NCI-H1694 treated with DMSO at 0.1 percent for 48 hours (cell line): ENCODE measurements at places on chromosomes 7 and 10.

- peak; percentile 91 for DNase-seq
These were observed 767.2 kb downstream of the NXPH1 start for GRCh38 chr7:9200626-9201025.

- DNase-seq, result no peak
These were observed 30.5 kb downstream of the ENO4 start for GRCh38 chr10:116879817-116880216.

DNA sequence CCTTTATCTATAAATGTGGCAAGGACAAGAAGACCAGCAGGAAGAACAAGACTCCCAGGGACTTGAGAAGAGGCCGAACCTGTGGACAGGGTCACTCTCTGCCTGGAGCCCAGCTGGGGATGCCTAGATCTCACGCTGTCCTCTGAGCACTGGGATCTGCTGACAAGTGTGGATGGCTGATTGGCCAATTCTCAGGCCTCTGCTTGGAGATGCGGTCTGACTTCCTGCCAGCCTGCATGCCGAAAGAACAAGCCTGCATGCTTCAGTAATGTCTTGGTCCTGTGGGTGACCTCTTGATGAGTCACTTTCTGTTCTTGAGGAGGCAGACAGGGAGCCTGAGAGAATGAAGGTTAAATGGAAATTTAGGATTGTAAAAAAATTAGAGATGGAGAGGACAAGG lies 84.7 kb downstream of the TMEM178B start:
- DNase-seq, result no peak

- DNase-seq, result no peak
These were observed 96.5 kb downstream of the BTRC start for GRCh38 chr10:101450277-101451080.

DNA sequence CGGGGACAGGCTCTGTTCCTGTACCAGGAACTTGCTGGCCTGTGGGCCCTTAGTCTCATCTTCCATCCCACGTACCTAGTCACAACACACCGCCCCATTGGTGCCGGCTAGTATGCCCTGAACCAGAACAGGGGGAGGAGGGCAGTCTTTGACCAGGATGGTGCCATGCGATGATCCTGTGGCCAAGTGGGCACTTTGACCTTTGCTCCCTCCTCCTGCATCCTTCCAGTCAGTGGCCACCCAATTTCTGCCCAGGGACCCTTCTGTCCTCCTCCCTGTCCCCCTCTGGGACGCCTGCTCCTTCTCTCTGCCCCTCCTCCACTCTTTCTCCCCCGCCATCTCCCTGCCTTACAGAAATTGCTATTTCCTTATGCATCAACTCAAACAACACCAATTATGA lies 126.3 kb upstream of the CHST15 start:
- no peak for DNase-seq

DNA sequence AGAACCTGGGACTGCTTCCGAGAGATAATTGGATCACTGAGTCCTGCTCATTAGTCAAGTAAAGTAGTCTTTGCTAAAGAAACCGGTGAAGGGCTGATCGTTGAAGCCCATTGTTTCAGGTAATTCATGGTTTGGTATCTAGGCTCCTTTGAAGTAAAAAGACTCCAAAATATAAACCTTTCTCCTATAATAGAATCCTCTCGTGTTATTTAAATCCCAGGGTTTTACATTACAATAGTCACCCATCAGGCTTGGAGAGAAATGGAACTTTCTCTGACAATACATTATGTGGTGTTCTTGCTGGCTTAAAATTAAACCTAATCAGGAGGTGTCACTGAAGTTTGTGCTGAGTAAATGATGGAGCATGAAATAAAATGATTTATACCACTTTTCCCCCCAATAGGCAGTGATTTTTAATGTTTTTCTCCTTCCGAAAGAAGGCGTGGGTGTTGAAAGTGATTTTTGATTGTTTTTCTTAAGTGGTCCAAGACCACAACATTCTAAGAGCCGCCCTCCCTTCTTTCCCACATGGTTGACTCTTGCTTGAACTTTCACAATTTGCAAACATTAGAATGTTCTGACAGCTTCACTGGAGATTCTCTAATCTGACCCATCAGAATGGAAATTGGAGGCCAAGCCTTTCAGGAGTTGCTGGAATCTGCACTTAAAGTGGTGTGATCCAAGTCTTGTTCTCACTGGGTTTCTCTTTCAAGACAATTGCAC lies 44.2 kb downstream of the LRMDA start:
- no peak for DNase-seq

DNA sequence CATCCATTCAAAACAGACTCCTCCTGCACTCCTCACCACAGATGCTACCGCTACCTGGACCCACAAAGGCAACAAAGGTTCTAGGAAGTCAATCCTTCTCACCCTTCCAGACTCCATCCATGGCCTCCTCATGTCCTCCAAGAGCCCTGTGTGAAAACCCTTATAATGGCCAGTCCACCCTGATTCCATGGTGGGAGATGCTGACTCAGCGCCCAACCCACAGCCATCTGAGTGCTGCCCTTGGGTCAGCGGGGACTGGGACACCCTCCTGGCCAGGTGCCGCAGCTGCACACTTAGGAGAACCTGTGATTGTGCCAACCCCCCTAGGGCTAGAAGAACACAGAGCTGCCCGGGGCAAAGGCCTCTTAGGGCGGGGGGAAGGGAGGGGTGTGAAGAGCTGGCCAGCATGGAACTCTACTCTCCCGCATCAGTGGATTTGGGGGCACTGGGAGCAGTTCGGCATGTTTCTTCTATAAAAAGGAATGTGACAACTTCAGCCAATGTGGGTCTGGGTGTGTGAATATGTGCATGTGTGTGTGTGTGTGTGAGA lies 25.4 kb downstream of the TMEM273 start:
- no peak for DNase-seq

- no peak for DNase-seq
These were observed 25.8 kb upstream of the ADRB1 start for GRCh38 chr10:114017873-114018272.

DNA sequence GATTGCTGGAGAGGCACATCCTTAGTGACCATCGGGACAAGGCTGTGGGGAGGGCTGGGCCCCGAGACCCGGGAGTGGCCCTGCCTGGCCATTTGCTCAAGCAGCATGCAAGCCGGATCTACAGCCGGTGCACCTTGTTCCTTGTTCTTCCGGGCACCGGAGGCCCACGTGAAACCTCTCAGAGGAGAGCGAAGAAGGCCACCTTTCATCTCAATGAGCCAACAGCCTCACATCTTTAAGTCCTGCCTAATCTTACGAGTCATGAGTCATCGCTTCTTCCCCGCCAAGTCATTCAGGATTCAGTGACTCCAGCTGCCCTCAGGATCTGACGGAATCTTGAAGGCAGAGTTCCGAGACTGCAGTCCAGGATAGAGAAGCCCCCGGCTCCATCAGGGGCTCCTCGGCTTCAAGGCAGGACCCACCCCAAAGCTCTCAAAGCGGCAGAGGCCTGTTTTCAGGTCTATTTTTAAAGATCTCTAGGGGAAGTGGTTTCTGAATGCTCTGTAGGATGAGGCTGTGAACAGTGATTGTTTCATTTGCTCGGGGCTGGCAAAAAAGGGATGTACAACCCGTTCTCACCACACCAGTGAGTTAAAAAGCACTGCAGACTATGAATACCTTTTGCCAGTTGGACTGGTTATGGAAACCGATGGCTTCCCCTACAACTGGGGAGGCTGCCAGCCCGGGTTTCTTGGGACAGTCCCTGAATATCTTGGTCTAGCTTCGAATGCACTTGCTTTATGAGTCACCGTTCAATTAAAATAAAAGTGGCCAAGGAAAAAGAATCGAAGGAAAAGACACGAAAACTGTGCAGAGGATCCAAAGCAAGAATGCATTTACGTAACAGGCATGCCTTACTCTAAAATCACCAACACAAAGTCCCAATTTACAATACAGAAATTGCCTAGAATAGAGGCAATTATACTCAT lies 57.2 kb upstream of the ECHDC3 start:
- DNase-seq, result no peak

GRCh38 chr7:47947355-47947749 lies 914 bp downstream of the PKD1L1 start:
- DNase-seq, result no peak

DNA sequence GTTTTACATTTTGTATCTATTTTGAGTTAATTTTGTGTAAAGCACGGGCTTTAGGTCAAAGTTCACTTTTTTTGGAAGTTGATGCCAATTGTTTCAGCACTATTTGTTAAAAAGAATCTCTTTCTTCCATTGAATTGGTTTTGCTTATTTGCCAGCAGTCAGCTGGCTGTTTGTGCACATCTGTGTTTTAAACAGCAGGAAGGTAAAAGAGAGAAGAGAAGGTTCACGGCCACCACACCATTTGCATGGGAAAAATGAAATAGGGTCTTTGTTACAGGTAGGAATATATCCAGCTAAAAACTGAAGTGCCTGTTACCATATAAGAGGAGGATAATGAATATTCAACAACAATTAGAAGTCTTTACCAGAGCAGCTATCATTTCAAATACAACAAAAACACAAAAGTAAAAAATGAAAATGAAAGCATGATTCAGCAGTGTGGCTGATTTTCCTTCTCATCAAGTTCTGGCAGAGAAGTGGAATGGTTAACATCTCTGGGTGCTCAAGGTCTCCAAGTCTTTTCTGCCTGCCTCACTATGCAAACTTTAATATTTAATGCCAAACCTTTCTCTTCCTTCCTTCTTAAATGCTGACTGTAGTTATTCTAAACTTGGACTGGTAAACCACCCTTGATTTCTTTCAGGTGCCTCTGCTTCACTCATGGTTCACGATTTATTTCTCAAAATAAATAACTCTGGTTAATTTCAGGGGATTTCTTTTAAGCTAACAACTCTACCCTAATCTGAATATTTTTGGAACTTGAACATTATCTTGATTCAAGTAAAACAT lies 841.5 kb downstream of the GRM8 start:
- no peak for DNase-seq

DNA sequence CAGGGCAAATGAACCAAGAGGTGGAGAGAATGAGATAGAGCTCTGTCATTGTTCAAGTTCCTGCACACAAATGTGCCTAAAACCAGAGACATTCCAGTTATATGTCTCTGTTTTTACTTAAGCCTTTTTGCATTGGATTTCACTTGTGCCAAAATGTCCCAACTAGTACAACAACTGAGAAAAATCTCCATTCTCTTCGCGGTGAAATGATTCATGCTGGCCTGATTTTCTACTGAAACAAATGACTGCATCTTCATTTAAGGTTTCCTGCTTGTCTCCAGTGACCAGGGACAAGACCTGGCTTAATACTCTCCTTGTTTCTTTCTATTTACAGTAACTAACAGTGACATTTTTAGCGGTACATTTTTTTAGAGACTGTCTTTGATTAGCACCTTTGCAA lies 714.9 kb downstream of the KCNMA1 start:
- DNase-seq, result no peak

DNA sequence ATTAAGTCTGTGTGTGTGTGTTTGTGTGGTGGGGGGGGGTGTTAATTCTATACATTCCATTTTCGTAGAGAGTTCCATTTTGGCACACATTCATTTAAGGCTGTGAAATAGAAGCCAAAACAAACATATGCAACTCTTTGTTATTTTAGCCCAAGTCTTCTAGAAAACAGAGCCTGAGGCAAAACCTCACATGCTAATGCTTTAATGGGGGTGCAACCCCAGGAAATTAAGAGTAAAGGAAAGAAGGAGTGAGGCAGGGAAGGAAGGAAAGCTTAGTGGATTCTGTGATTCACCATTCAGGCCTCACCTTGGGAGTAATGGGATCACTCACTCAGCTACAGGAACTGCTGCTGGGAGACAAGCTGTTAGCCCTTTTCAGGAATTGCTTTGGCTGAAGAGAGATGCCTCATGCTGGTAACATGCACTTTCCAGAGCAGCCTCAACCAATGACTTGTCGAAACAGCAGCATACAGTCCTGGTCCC lies 73.0 kb upstream of the CTTNBP2 start:
- DNase-seq, result no peak

DNA sequence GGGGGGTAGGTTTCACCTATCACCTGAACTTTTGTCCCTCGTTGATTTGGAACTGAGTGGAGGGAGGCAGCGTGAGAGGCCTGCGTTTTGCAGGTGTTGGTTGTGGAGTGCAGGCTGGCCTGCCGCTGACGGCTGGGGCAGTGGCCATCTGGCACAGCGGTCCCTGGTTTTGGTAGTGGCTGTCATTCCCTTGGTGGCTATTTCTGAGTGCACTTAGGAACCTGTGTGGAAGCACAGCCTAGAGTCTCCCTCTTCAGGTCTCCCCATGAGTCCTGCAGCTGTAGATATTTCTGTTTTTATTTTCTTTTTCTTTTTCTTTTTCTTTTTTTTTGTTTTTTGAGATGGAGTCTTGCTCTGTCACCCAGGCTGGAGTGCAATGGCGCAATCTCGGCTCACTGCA lies 129.2 kb downstream of the CUL2 start:
- peak; percentile 9 for DNase-seq

DNA sequence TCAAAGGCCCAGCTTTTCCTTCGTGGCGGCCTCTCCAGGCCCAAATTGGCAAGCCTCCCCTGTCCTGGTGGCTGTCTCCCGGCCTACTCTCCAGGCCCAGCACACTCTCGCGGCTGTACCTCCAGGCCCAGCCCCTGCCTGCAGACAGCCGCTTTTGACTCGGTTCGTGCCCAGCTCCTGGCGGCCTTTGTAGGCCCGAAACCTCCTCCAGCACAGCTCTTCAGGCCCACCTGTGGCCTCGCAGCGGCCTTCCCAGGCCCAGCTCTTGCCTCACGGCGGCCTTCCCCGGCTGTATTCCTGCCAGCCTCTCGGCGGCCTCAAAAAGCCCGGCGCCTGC lies 18.2 kb upstream of the TMEM248 start:
- no peak for DNase-seq

- peak; percentile 25 for DNase-seq
These were observed 431 bp downstream of the ZYX start for GRCh38 chr7:143381427-143382125.

GRCh38 chr7:84230491-84230890 lies 35.9 kb upstream of the SEMA3A start:
- DNase-seq, result no peak

DNA sequence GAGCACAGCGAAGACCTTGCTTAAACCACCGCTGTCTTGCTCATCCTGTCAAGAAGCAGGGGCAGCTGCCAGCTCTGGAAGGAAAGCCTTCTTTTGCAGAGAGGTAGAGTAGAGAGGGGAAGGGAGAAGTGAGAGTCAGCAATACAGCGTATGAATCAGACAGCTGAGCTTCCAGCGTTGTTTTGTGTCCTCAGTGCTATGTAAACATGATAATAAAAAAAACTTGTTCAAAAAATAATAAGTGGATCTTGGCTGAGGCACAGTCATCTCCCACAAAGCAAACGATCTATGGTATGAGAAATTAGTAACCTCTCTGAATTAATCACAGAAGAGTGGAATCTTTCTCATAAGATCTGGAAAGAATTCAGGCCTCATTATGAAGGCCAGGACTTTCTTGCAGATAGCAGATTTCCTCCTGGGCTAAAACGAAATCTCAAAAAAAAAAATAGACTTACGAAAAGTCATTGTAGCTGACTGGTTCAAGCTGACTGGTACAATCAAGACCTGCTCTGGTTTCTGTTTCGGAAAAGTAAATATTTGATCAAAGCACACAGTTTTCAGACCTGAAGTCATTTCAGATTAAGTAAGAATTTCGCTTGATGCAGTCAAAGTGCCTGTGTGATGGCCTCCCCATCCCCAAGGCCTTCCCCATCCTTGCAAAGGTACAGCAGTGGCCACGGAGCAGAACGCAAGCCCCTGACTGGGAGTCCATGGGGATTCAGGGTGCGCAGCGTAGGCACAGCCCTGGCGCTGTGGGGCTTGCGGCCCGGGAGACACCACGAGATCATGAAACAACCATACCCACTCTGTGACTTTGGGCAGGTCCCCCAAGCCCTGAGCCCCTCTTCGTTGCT lies 29.4 kb downstream of the CHST15 start:
- DNase-seq, result no peak

- DNase-seq, result no peak
These were observed 33.2 kb downstream of the WBP1L start for GRCh38 chr10:102776779-102777456.

GRCh38 chr7:47478017-47478344 lies 103.9 kb downstream of the TNS3 start:
- DNase-seq, result no peak

- peak; percentile 34 for DNase-seq
These were observed 97.2 kb downstream of the SLC25A13 start for GRCh38 chr7:96224685-96225084.
